ENCODE measurements at places on chromosomes 7 and 10.

DNA sequence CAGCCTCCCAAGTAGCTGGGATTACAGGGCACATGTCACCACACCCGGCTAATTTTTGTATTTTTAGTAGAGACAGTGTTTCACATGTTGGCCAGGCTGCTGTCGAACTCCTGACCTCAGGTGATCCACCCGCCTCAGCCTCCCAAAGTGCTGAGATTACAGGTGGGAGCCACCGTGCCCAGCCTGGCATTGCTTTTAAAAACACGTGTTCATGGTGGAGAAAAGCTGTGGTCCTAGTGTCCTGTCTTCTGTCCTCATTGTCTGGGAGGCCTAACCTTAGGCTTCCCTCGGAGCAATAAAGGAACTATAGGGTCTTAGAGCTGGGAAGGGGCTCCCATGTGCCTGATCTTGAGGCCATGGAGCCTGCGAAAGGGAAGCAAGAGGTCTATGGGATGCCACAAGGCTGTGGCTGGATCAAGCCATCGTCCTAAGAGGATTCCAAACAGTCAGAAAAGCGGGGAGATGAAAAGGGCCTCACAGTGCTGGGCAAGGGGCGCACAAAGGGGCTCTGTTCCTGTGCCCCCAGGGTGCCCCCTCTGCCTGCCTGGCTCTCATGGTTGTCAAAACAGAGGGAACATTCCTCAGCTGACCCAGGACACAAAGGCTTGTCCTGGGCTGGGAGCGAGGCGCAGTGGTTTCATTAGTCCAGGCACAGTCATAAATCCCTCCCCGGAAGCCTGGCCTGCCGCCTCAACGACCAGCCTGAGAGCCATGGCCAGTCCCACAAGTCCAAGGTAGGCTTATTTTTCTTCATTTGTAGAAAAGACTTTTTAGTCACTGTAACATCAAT lies 106.6 kb upstream of the TNS3 start:
- no peak for DNase-seq

- no peak for DNase-seq
These were observed 12.7 kb upstream of the AGR2 start for GRCh38 chr7:16817536-16817935.

- DNase-seq, result no peak
These were observed 62.2 kb upstream of the USP6NL start for GRCh38 chr10:11673346-11674280.

DNA sequence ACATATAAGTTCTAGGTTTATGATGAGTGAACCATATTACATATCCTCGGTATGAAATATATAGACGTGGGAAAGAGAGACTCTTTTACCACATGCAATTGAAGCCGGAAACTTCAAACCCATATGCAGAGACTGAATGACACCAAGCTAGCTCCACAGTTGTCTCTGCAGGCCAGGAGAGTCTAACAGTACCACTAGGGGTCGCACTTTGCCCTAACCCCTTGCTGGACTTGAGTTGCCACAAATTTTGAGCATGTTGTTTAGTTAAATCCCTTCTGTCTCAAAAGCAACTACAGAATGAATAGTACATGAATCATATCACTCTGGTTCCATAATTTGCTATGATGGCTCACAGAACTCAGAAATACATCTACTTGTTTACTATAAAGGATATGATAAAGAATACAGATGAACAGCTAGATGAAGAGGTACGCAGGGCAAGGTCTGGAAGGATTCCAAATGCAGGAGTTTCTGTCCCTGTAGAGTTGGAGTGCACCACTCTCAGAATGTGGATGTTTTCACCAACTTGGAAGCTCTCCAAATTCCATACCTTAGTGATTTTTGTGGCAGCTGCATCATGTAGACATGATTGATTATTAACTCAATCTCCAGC lies 112.4 kb upstream of the YAE1 start:
- no peak for DNase-seq

DNA sequence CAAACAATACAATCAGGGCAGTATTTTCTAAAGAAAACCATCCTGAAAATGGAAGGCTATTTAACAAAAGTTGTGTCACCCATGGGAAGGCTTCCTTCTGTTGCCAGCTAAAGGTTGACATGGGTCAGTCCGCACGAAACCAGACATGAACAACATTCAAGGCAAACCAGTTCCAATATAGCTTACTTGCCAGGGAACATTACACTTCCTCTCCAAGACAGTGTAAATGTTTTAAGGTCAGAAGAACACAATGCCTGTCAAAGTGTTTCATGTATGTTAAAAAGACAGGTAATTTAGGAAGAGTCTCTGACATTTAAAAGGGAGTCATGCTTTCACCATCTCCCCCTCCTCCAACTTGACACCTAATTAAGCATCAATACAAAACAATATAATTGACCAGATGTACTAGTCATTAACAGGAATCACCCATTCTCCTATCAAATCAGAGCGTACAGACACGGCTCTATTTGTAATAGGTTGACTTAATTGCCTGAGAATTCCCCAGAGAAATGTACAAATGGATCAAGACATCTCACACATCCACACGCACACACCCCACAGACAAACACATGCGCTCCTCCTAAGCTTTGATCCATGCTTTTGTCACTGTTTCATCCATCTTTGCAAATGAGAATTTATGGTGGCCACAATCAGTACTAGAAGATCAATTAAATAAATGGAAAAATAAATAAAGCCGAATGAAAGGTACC lies 69.5 kb downstream of the CACNA2D1 start:
- DNase-seq, result no peak

DNA sequence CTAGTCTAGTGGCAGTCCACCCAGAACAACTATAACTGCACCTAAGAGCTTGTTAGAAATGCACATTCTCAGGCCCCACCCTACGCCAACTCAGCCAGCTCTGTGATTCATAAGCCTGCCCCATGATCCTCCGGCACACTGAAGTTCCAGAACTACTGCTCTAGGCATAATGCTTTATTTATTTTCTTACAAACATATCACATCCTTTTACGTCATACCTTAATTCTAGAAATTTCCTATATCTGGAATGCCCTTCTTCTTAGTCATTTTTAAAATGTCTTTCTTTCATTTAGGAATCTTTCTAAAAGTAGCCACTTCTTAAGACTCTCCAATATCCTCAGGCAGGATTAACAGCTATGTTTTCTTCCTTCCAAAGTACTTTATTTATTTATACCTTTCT lies 480.1 kb downstream of the INHBA start:
- no peak for DNase-seq

DNA sequence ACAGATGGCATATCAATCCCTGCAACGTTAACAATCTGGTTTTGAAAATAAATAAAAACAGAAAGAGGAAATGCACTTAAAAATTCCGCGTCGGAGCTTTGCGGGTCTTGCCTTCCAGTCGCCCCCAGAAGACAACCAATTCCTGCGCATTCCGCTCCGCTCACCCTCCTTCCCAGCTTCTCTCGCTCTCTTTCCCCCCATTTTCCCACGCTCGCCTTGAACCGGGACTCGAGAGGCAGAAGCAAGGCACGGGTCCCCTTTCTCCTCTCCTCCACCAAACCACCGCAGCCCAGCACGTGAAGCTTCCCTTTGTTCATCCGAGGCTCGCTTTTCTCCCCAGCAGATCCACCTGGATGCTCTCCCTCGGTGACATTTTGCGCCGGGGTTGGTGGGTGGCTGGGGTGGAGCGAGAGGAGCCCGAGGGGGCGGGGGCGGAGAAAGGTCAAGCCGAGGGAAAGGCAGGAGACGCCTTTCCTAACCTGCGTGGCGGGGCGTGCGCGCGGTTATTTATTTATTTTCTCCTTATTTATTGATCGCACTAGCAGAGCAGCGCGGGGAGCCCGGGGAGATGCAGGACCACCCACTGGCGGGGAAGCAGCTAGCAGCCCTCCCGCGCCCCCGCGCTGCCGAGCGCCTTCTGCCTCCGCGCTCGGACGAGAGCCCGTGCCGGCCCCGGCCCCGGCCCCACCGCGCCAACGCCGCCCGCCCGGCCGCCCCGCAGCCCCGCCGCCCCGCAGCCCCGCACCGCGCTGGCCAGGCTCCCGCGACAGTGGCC lies at the start of gene KCND2:
Gene KCND2 (plus strand): TSS at position 475 of the 775 bp plus-strand sequence.
- DNase-seq, result no peak

GRCh38 chr10:97549587-97550322 lies 22.8 kb upstream of the ANKRD2 start:
- no peak for DNase-seq

DNA sequence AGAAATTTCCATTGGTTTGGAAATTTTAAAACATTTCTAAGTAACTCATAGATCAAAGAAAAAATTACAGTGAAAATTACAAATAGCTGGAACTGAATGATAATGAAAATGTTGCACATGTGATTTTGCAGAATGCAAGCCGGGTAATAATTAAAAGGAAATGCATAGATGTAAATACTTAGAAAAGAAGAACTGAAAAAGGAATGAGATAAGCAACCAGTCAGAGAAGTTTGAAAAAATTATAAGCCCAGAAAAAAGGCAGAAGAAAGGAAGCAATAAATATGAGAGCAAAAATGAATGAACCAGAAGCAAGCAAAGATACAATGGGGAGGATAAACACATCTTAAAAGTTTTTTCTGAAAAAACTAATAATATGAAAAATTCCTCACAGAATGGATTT lies 3.2 kb upstream of the TMEM273 start:
- no peak for DNase-seq

DNA sequence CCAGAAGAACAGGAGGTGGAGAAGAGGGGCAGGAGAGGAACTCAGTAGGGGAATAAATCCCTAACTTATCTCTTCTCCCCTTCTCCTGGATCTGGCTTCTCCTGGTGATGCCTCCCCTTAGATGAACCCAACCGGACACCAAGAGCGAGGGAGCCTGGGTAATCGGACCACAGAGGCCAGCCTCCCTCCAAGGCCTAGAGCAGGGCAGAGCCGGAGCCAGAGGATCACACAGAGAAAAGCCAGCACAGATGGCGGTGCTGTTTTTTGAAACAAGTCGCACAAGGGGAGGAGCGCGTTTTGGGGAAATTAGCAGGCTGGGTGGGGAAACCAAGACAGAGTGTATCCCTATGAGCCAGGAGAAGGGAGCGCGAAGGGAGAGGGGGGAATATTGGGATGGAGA lies 4.9 kb upstream of the SRRM3 start:
- no peak for DNase-seq

GRCh38 chr7:36021367-36021766 lies 131.7 kb upstream of the EEPD1 start:
- DNase-seq, result no peak

DNA sequence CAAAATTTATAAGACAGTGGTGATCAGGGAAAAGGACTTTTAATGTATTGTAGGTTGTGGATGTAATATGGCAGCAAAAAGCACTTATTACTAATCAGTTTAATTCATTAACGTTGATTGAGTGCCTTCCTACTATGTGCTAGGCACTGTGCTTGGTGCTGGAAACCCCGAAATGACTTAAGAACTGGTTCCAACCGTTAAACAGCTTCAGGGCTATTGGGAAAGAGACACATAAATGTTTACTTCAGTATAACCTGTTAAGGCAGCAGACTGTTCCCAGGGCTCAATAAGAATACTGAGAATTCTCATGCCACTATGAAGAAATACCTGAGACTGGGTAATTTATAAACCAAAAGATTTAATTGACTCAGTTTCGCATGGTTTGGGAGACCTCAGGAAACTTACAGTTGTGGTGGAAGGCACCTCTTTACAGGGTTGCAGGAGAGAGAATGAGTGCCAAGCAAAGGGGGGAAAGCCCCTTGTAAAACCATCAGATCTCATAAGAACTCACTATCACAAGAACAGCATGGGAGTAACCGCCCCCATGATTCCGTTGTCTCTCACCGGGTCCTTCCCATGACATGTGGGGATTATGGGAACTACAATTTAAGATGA lies 1.1 kb upstream of the SLC25A13 start:
- DNase-seq, result no peak

DNA sequence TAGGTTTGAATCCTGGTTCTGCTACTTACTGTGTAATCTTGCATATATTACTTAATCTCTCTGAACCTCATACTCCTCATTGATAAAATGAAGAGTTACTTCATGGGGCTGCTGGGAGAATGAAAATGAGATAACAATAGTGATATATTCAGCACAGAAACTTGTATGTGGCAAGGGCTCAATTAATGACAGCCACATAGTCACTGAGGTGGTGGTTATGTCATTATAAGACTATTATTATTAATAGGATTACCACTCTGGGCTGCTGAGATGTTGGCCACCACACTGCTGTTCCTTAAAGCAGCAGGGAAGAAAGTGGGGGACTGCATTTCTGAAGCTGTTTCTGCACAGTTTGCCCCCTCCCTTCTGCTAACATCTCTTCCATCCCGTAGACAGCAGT lies 100.4 kb upstream of the PDLIM1 start:
- no peak for DNase-seq

DNA sequence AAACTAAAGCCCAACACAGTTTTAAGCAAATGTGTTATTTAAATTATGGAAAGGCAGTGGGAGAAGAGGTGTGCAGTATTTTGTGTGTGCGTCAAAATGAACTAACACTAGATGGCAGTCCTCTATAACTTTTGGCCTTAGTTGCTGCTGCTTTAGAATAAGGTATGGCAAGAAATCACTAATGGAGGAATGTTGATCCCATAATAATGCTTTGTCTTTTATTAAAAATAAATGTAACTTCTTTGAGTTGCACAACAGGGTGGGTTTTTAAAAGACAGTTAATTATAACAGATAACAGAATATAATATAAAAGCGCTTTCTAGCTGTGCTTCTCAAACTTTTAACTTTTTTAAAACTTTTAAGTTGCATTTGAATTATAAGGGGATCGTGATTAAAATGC lies 56.4 kb downstream of the BBS9 start:
- DNase-seq, result no peak

DNA sequence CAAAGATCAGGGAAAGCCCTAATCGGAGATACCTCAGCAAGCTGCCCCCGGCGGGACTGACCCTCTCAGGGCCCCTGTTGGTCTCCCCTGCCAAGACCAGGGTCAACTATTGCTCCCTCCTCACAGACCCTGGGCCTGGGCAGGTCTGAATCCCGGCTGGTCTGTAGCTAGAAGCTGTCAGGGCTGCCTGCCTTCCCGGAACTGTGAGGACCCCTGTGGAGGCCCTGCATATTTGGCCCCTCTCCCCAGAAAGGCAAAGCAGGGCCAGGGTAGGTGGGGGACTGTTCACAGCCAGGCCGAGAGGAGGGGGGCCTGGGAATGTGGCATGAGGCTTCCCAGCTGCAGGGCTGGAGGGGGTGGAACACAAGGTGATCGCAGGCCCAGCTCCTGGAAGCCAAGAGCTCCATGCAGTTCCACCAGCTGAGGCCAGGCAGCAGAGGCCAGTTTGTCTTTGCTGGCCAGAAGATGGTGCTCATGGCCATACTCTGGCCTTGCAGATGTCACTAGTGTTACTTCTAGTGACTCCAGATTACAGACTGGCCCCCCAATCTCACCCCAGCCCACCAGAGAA lies 24.1 kb downstream of the TBATA start:
- peak; percentile 36 for DNase-seq
